Activated naive CD8-positive, alpha-beta T cell treated with anti-CD3 and anti-CD28 coated beads, Interleukin-2, amount 50 U/mL, for 24 hours (primary cell): ENCODE measurements at places on chromosomes 11 and 22.

- H3K27ac ChIP-seq = no peak overlapping the region
- H3K4me1 ChIP-seq = peaks cover 30% of the 10 kb centered on the region
- H3K36me3 ChIP-seq = peaks cover 66% of the 10 kb centered on the region
- no peak for DNase-seq
Observed at GRCh38 chr11:112051768-112052167, 22.0 kb downstream of the PIH1D2 start.

DNA sequence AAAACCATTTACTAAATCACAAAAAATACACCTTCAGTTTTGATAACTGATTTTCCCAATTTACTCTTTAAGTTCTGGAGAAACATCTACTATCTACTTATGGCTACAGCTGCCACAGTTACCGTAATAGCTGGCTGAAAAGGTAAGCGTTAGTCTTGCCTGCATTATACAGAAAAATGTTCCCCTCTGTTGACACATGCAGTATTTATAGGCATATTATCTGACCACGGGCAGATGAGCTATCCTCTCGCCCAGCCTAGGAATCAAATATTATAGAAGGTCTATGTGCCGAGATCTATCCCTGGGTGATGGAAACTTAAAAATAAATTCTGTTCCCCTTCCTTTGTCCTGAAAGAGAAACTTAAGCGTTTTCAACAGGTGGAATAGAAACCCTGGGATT lies 283.8 kb downstream of the CADM1 start:
- no peaks in the 10 kb centered on the region for H3K36me3 ChIP-seq
- no peaks in the 10 kb centered on the region for H3K27me3 ChIP-seq
- DNase-seq = no peak
- H3K4me1 ChIP-seq = peaks cover 17% of the 10 kb centered on the region
- H3K4me3 ChIP-seq = no peak overlapping the region

GRCh38 chr11:79678780-79679452 lies 238.1 kb upstream of the TENM4 start:
- H3K4me1 ChIP-seq = no peaks in the 10 kb centered on the region
- no peaks in the 10 kb centered on the region for H3K36me3 ChIP-seq
- H3K27ac ChIP-seq = no peak overlapping the region
- no peak for DNase-seq
- no peak overlapping the region for H3K4me3 ChIP-seq

- no peaks in the 10 kb centered on the region for H3K27me3 ChIP-seq
- peaks cover 39% of the 10 kb centered on the region for H3K4me1 ChIP-seq
- H3K27ac ChIP-seq = peak overlapping the region; percentile 38
- peak; percentile 80 for DNase-seq
- H3K4me3 ChIP-seq = no peak overlapping the region
- peaks cover 3% of the 10 kb centered on the region for H3K36me3 ChIP-seq
Observed at GRCh38 chr11:72724851-72725723, 27.1 kb downstream of the ARAP1 start.

DNA sequence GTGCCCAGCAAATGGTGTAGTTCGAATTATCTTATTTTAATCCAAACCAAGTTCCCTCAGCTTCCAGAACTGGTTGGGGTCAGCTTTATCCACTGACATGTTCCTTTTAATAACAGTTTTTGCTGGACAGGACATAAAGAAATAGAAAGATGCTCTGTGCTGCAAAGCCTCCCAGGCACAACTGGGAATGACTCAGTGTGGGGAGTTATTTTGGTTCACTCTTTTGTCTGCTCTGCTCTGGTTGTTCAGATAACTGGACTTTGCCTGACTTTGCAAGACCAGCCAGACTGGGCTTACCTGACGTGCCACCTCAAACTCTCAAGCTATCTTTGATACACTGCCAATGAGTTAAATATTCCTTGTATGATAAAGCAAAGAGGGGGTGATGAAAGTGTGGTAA lies 25.6 kb downstream of the SEZ6L start:
- no peak overlapping the region for H3K27ac ChIP-seq
- DNase-seq = no peak
- no peak overlapping the region for H3K4me3 ChIP-seq
- H3K27me3 ChIP-seq = peaks cover 3% of the 10 kb centered on the region
- no peaks in the 10 kb centered on the region for H3K36me3 ChIP-seq

DNA sequence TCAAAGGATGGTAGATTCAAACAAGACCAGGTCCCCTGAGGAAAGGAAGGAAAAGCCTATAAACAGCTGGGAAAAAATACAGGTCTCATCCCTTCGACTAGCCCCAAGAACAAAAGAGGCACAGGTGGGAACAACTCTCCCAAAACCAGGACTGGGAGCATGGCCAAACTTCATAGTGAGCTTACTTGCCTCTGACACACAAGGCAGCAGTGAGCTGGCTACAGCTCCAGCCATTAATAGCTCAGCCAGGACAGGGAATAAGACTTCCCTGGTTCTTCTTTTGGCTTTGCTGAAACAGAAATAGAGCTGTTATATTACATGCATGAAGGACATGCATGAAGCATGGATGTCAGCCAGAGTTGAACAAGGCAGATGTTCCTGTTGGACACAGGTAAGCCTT lies at the start of gene OR10A2:
TSS of gene OR10A2 (plus strand) at position 97 of the 400 bp plus-strand sequence. CDS start 6,698 bp downstream, outside the sequence.
- H3K36me3 ChIP-seq = no peaks in the 10 kb centered on the region
- H3K4me1 ChIP-seq = no peaks in the 10 kb centered on the region
- no peak within 1 kb of the TSS for H3K4me3 ChIP-seq
- no peak within 1 kb of the TSS for H3K27ac ChIP-seq

- H3K4me1 ChIP-seq = peaks cover 8% of the 10 kb centered on the region
- no peak overlapping the region for H3K4me3 ChIP-seq
- no peaks in the 10 kb centered on the region for H3K36me3 ChIP-seq
Observed at GRCh38 chr11:134346101-134346975, 14.6 kb downstream of the GLB1L2 start.

DNA sequence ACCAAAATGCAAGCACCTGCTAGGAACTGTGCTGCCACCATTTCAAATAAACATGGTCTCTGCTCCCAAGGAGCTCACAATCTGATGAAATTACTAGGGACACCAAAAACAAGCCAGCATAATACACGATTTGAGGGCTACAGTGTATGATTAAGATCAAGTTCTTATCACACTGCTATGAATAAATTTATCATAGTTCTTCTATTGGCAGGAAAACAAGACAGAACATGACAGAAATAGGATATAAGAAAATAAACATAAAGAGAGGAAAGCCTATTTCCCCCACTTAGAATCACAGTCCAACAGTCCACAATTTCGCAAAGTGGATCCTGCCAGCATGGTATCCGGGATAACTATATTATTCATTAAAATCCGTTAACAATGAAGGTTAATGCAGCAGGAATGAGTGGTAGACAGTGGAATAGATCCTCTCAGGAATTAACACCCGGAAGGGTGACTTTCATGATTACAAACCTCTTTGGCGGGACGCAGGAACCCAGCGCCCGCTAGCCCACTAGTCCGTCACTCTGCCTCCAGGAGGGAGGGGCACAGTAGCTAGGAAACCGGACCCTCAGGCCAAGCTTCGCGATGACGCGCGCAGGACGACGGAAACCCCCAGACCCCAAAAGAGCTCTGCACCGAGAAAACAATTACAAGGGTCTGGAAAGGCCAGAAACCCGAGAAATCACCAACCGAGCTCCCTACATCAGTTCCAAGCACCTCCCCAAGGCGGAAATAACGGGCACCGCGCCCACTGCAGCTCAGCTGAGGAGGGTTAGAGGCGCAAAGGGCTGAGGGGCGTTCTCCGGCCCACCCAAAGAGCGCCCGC lies 607 bp downstream of the CCDC82 start:
- peak overlapping the region; percentile 98 for H3K4me3 ChIP-seq
- H3K27me3 ChIP-seq = no peaks in the 10 kb centered on the region
- peaks cover 57% of the 10 kb centered on the region for H3K4me1 ChIP-seq

GRCh38 chr11:73055002-73055401 lies 87.1 kb downstream of the FCHSD2 start:
- H3K36me3 ChIP-seq = peaks cover 11% of the 10 kb centered on the region
- H3K4me3 ChIP-seq = no peak overlapping the region
- DNase-seq = no peak
- no peak overlapping the region for H3K27ac ChIP-seq
- H3K27me3 ChIP-seq = no peaks in the 10 kb centered on the region

- H3K36me3 ChIP-seq = peaks cover 5% of the 10 kb centered on the region
- no peaks in the 10 kb centered on the region for H3K27me3 ChIP-seq
- H3K4me3 ChIP-seq = no peak overlapping the region
- no peak overlapping the region for H3K27ac ChIP-seq
- DNase-seq = no peak
- peaks cover 25% of the 10 kb centered on the region for H3K4me1 ChIP-seq
Observed at GRCh38 chr11:111359223-111360149, 19.6 kb downstream of the POU2AF1 start.

DNA sequence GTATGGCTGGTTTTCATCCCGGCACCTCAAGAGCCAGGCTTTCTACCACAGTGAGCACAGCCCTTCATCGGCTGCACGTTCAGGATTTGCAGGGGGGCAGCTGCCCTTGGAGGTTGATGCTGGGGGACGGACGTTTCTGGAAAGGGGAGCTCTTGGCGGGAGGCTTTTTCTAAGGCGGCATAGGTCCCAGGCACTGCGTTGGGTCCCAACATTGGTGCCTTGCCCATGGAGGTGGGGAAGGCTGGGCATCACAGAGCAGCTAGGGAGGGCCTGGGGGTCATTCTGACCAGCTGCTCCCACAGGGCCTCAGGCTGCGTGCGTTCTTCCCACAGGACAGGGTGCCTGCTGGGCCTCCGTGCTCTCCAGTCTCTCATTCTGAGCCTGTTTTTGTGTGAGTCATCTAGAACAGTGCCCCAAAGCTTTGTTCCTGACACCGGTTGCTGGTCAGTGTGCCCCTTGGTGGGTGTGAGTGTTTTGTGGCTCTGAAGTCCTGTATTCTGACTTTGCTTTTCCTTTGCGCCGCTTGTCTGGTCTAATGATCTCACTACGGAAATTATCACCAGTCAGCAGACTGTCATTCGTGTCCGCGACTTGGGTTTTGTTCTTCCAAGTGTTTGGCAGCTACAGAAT lies 275.9 kb downstream of the TBC1D22A start:
- H3K27ac ChIP-seq = peak overlapping the region; percentile 21
- peaks cover 2% of the 10 kb centered on the region for H3K4me1 ChIP-seq
- no peak overlapping the region for H3K4me3 ChIP-seq

DNA sequence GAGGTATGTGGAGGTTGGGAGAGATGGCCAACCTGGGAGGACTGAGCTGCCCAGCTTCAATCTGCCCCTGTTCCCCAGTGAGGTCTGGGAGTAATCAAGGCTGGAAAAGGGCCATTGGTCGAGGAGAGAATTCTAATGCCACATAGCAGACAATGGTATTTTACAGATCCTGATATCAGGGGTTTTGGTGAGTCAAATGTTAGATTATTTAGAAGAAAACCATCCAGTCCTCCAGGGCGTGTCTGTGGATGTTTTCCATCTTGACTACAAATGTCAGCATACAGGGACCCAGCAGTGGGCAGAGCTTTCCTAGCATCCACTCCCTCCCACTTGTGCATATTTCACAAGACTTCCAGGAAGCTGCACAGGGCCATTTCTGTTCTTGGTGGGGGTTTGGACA lies 107.9 kb downstream of the SCN3B start:
- H3K4me3 ChIP-seq = no peak overlapping the region
- DNase-seq = no peak
- no peak overlapping the region for H3K27ac ChIP-seq
- no peaks in the 10 kb centered on the region for H3K27me3 ChIP-seq
- peaks cover 16% of the 10 kb centered on the region for H3K4me1 ChIP-seq

DNA sequence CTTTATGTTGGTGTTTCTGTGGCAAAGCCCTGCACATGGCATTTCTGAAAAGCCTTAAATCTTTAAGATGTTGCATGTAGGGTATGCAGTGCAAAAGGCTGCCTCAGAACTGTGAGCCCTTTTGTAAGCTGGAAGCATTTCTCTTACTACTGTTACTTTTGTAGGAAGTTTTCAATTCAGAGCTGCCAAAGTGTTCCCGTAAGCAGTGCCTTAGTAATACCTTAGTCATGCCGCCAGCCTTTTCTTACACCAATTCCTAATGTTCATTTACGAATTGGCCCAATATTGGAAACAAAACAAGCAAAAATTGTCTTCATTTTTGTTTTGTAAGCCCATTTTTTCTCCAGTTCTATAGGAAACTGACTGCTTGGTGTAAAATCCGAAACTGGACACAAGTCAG lies 67.4 kb upstream of the RASSF10 start:
- peaks cover 13% of the 10 kb centered on the region for H3K27me3 ChIP-seq
- no peak overlapping the region for H3K27ac ChIP-seq
- no peak for DNase-seq
- H3K36me3 ChIP-seq = no peaks in the 10 kb centered on the region
- no peak overlapping the region for H3K4me3 ChIP-seq

DNA sequence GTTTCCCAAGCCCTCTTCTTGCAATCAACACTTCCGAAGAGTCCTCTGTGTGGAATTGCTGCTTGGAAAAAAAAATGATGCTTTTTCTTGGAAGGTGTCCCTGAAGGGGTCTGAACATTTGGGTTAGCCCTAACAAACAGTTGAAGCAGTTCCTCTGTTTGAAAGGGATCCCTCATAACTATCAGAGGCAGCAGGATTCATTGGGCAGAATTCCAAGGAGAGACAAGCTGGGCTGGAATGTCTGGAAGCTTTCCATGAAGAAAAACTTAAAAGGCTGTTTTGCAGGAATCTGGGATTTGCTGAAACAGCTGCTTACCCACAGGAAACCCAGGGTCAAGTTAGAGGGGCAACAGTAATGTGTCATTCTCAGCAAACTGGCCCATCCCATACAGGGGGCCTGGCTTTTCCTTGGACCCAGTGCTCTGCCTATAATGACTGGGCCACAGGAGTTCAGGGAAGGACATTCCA lies 3.1 kb downstream of the CSNK2A3 start:
- no peak for DNase-seq
- no peaks in the 10 kb centered on the region for H3K27me3 ChIP-seq
- no peaks in the 10 kb centered on the region for H3K4me1 ChIP-seq
- H3K27ac ChIP-seq = no peak overlapping the region
- H3K4me3 ChIP-seq = no peak overlapping the region
- no peaks in the 10 kb centered on the region for H3K36me3 ChIP-seq

DNA sequence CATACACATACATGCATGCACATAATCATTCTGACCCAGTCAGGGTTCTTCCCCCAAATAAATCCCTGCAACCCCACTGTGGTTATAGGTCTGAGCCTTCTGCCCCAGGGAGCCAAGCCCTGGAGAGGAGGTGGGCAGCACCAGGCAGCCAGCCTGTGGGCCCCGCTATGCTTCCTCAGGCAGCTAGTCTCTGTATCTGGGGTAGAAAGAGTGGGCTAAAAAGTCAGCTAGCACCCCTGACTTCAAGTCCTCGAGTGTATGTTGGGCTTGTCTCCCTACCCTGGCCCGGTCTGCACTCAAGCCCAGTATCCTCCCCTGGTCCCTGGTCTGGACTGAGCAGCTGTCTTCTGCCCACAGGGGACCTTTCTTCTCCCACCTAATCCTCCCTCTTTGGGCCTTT lies 28.0 kb downstream of the KCNQ1OT1 start:
- H3K4me3 ChIP-seq = no peak overlapping the region
- H3K27ac ChIP-seq = no peak overlapping the region
- H3K27me3 ChIP-seq = no peaks in the 10 kb centered on the region
- DNase-seq = no peak

GRCh38 chr22:25365491-25366261 lies 146.2 kb downstream of the CRYBB2 start:
- DNase-seq = no peak
- H3K27me3 ChIP-seq = no peaks in the 10 kb centered on the region
- H3K36me3 ChIP-seq = peaks cover 4% of the 10 kb centered on the region
- no peak overlapping the region for H3K27ac ChIP-seq
- H3K4me1 ChIP-seq = no peaks in the 10 kb centered on the region
- H3K4me3 ChIP-seq = no peak overlapping the region

GRCh38 chr11:4607096-4607495 lies 935 bp downstream of the TRIM68 start:
- H3K27ac ChIP-seq = peak overlapping the region; percentile 77
- H3K36me3 ChIP-seq = peaks cover 12% of the 10 kb centered on the region
- DNase-seq = no peak
- peak overlapping the region; percentile 93 for H3K4me3 ChIP-seq
- H3K27me3 ChIP-seq = no peaks in the 10 kb centered on the region
